AG09319 (cell line): ENCODE measurements at places on chromosomes 1 and 21.
A peak's percentile ranks its signal among the peaks of the same experiment; 100 is the strongest.

- no peak for DNase-seq
These were observed 1.2 kb downstream of the TUT4 start for GRCh38 chr1:52551507-52552235.

- peak; percentile 61 for DNase-seq
These were observed 93.1 kb upstream of the HAO2 start for GRCh38 chr1:119275145-119276134.

GRCh38 chr1:88528792-88529191 lies 155.3 kb upstream of the PKN2 start:
- DNase-seq = no peak

- no peak for DNase-seq
These were observed 246.0 kb upstream of the AJAP1 start for GRCh38 chr1:4408380-4408779.

- no peak for DNase-seq
These were observed 97.8 kb upstream of the LPGAT1 start for GRCh38 chr1:211928290-211928801.

DNA sequence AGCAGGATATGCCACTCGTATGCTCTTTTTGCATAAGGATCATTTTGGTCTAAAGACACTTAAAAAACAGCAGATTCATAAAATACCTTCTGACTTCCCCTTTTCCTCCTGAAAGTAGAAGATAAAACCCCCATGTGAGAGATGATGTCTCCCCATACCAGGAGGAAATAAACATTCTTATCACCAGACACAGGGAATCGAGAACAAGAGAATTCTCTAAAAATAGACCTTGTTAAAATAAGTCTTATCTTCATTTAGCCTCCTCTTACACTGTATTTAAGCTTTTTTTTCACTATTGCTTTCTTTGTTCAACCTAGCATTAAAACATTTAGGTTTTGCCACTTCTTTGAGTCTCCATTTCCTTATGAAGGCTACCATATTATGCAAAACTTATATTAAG lies 709.3 kb downstream of the KCNT2 start:
- no peak for DNase-seq

DNA sequence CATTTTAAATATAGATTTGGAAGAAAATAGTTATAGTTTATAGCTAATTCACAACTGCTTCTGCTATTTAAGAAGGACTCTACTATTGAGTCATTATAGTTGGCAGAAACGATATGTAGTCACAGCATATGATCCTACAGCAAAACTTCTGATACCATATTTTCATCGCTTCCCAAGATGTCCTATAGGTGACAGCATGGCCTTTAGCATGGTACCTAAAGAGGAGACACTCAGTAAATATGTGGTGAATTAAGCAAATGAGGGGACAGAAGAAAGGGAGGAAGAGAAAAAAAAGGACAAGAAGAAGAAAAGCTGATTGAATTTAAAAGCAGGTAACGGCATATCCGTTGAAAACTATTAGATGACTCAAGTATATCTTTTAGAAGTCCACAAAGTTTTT lies 77.2 kb downstream of the PTGER3 start:
- DNase-seq = no peak

DNA sequence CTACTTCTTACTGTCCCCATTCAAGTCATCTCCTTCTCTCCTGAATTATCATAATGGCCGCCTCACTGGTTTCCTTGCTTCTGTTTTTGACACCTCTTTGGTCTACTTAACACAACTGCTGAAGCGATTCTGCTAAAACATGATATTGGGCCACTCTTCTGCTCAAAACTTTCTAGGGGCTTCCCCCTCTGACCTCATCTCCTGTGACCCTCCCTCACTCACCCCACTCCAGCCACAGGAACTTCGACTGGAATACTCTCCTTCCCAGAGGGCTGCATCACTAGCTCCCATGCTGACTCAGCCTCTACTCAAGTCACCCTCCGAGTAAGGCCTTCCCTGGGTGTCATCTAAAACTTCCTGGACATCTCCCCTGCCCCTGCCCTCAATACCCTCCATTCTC lies 35.7 kb downstream of the NRIP1 start:
- no peak for DNase-seq

DNA sequence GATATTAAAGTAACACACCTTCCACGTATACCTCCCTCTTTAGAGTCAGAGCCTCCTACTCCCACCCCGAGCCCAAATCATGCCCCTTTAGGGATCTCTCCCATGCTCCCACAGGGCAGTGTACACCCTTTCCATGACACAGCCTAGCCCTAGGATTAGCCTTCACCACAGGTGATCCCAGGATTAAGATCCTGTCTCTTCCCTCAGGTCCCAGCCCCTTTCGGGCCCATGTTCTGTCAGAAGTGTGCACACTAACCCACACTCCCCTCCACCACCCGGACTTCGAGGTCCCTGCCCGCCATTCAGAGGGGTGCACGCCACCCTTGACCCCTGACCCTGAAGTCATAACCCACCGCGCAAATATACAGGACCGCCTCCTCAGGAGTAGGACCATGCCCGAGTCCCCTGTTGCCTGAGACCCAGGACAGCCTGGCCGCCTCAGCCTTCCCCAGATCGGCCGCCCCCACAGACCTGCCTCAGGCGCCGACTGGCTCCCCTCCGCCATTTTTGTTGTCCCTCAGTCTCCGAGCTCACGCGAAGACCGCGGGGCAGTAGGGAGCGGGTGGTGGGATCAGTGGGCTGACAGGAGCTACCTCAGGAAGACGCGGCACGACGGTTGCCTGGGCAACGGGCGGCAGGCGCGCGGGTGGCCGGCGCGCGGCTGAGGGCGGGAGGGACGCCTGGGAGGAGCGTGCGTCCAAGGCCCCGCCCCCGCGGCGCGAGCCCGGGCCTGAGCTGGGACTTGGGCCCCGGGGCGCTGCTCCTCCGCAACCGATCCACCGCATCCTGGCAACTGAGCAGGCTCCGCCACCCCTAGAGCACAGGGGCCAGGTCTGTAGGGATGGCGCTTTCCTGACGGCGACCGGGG lies at the start of gene AGBL4:
Gene AGBL4, minus strand, starts transcription at position 663 of the 868 bp plus-strand sequence.
- DNase-seq = no peak

DNA sequence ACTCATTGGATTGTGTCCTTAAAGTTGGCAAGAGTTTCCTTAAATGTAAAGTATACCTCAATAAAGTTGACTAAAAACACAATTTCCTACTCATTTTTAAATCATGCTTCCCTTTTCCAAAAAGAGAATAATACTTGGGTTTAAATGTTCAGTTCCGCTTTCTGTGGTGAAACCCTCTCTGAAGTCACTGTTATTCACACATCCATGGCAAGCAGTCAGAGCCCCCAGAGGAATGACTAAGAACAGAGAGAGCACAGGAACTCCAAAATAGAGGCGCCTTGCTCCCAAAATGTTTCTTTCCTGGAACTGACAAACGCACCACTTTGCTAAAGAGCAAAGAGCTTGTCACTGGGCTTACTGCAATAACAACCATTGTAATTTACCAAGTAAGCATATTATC lies 142.5 kb downstream of the TIAM1 start:
- no peak for DNase-seq

DNA sequence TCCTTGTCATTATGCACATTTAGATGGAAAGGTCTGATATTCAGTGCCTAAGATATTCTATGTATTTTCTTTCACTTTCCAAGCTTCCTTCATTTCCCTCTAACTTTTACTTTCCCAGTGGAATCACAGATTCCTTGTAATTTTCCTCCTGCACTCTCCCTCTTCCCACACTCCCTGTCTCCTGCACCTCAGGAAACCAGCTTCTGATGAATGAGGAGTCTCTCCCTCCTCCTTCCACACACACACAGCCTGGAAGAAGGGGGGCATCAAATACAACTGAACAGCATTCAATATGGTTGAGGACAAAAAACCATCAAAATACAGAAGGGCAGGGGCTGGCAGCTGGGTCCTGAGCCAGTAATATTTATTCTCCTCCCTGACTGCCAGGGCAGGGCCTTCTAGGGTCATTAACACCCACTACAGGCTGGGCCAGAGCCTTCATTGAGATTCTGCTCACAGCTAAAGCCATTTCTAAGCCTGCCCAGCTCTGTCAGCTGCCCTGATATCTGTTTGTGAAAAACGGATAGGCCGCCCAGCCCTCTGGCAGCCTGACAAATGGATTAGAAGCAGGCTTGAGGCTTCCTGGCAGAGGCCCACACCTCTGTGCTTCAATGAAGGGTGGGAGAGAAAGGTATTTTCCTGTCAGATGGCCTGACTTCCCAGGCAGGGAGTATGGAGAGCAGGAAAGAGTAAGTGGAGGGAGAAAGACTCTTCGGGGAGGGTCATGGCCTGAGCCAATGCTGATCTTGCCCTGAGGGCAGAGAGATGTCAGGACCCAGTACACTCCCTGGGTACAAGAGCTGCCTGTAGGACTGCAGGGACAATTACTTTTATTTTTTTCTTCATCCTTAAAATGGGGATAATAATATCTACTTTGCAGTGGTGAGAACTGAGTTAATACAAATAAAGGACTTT lies 138.9 kb upstream of the SPATA6 start:
- DNase-seq = no peak

DNA sequence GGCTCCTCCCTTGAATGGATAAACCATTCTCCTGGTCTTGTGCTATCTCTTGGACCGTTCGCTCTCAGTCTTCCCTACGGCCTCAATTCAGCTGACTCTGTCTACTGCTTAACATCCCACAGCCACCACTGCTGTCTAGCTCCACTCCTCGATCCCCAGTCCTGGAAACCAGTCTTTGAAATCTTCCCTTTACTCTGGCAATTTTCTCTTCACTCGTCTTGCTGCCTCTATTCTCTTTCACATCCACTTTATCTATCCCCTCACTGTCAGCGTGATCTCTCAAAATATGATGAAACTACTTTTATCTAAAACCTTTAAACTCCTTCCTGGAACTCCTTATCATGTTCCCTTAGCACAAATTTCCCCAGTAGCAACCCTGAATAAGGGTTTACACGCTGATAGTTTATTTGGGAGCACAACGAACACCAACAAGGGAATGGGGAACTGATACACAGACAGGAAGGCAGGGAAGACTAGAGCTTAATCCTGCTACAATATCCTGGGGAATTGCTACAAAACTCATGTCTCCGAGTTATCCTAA lies 131.6 kb upstream of the SAMSN1 start:
- DNase-seq = no peak

GRCh38 chr1:167446966-167447365 lies 71.4 kb downstream of the CD247 start:
- DNase-seq = no peak

- DNase-seq = no peak
These were observed 32.4 kb downstream of the RASAL2 start for GRCh38 chr1:178126261-178126660.

- peak; percentile 96 for DNase-seq
These were observed 27.0 kb upstream of the PPP1R15B start for GRCh38 chr1:204438628-204439027.

- DNase-seq = no peak
These were observed 295.4 kb downstream of the RRAGC start for GRCh38 chr1:38563942-38564735.

GRCh38 chr1:34365295-34365694 lies 188.6 kb downstream of the C1orf94 start:
- DNase-seq = no peak

DNA sequence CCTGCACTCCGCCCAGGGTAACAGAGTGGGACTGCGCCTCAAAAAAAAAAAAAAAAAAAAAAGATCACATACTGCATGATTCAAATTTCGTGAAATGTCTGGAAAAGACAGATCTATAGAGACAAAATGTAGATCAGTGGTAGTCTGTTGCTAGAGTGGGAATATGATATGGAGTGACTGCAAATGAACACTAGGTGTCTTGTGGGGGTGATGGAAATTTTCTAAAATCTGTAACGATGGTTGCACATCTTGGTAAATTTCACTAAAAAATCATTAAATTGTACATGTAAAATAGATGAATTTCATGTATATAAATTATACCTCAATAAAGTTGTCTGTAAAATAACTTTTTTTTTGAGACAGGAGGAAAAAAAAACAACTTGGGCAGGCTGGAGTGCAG lies 5.5 kb downstream of the AIDA start:
- DNase-seq = no peak

- no peak for DNase-seq
These were observed 112.2 kb downstream of the DISP1 start for GRCh38 chr1:222927031-222927430.

DNA sequence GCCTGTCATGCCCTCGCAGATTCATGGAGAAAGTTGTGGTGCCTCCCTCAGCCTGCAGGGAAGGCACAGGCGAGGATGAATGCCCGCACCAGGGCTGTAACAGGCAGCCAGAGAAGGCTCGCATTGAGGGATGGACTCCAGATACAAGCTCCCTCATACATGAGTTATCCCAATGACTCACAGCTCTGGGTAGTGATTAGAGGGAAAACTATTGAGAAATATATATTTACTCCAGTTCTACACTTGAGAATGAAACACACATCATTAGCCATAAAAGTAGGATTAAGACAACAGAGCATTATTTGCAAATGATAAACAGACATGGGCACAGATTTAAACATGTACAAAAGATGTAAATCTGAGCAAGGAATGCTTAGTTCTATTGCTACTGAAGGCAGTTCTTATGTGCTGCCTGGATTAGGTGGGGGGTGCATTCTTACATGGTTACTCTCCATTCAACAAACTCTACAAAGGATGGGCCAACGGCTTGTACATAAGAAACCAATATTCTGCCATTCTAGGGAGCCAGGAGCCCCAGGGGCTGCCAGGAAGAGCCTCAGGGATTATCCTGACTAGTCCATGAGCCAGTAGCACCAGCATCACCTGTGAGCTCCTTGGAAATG lies 97.9 kb downstream of the CSMD2 start:
- DNase-seq = peak; percentile 39
